ENCODE measurements at places on chromosomes 6 and 20. TPM values are rescaled to one million over a fixed set of nuclear protein-coding genes. Genes with fewer than 3 reads are reported as not detected.
A peak's percentile ranks its signal among the peaks of the same experiment; 100 is the strongest.

Gene LAMP5
- total RNA-seq = 0.91 TPM

Gene BPIFB4
- total RNA-seq = not detected

Gene TCF19
- total RNA-seq = 5.2 TPM

Gene CST5
- total RNA-seq = not detected

Gene TINAG
- total RNA-seq = not detected

Gene CCN2
- 21.7 TPM for total RNA-seq

Gene STMND1
- total RNA-seq = 1.0 TPM

Gene PFDN4
- 22.2 TPM for total RNA-seq

Gene KCNG1
- 4.9 TPM for total RNA-seq

Gene MYLK4
- total RNA-seq = 0.50 TPM

- no peaks in the 10 kb centered on the region for H3K27me3 ChIP-seq
- H3K4me3 ChIP-seq = no peak overlapping the region
- no peak overlapping the region for H3K27ac ChIP-seq
- no peak for DNase-seq
- H3K4me1 ChIP-seq = peaks cover 2% of the 10 kb centered on the region
Measured at GRCh38 chr20:13824459-13824858, 39.6 kb downstream of the NDUFAF5 start.

GRCh38 chr6:107820338-107821261, 3.5 kb downstream of the SCML4 start:
- H3K27ac ChIP-seq = no peak overlapping the region
- H3K4me3 ChIP-seq = no peak overlapping the region
- peaks cover 5% of the 10 kb centered on the region for H3K4me1 ChIP-seq
- H3K36me3 ChIP-seq = no peaks in the 10 kb centered on the region
- DNase-seq = no peak

DNA sequence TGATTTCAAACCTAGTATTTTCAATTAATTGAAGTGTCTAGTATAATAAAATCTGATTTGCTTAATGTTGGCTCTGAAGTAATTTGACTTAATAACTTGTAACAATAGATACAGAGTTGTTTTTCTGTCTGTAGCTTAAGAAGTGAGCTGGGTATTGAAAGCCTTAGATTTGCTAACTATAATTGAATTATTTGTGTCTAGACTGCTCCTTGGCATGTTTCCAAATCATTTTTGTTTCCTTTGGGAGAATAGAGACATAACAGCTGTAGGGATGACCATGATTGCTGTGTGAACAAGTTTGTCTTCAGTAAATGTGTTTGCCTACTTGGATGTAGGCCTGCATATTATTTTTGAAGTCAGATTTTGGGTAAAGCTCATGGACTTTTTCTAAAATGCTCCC, 115.4 kb downstream of the SCAF8 start:
- no peak overlapping the region for H3K27ac ChIP-seq
- H3K36me3 ChIP-seq = no peaks in the 10 kb centered on the region

GRCh38 chr20:37821696-37822095, 81.2 kb upstream of the VSTM2L start:
- H3K27me3 ChIP-seq = no peaks in the 10 kb centered on the region
- H3K4me3 ChIP-seq = no peak overlapping the region
- DNase-seq = no peak
- H3K4me1 ChIP-seq = no peaks in the 10 kb centered on the region
- H3K27ac ChIP-seq = no peak overlapping the region

GRCh38 chr6:44304282-44305199, 8.6 kb downstream of the AARS2 start:
- H3K27ac ChIP-seq = no peak overlapping the region
- H3K27me3 ChIP-seq = no peaks in the 10 kb centered on the region
- H3K4me1 ChIP-seq = no peaks in the 10 kb centered on the region
- H3K36me3 ChIP-seq = no peaks in the 10 kb centered on the region
- H3K4me3 ChIP-seq = no peak overlapping the region

DNA sequence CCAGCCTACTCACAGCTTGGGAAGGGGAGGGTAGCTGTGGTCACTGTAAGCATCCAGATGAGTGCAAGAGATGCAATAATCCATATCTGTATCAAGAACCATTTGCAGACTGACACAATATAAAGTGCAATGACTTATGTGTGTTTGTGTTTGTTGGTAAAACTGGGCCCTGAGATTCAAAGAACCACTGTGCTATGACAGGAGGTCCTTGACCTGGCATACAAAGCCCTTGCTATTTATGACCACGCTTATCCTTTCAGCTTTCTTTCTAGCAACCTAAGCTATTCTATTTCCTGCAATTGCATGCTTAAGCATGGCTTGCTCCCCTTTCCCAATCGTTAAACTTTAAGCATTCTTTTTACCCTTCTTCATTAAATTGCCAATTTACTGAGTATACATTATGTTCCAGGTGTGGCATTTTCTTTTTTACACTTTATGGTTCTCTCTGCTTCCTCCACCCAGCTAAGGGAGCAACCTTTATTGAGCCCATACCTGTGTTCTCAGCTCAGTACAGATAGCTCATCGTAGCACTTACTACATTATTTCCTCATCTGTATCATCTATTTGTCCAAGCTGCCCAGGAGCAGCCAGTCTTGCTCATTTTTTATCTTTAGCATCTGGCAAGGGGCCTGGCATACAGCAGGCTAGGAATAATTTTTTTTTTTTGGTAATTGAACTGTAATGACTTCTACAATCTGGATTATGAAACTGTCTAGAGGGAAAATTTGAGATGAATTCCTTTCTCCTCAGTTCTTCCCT, 3.5 kb downstream of the MCUR1 start:
- H3K27ac ChIP-seq = no peak overlapping the region
- H3K36me3 ChIP-seq = no peaks in the 10 kb centered on the region
- H3K4me3 ChIP-seq = no peak overlapping the region

- H3K4me1 ChIP-seq = peaks cover 18% of the 10 kb centered on the region
- peak overlapping the region; percentile 78 for H3K4me3 ChIP-seq
- no peaks in the 10 kb centered on the region for H3K27me3 ChIP-seq
- H3K27ac ChIP-seq = no peak overlapping the region
- no peak for DNase-seq
Measured at GRCh38 chr6:43773050-43773979, 3.3 kb downstream of the VEGFA start.

DNA sequence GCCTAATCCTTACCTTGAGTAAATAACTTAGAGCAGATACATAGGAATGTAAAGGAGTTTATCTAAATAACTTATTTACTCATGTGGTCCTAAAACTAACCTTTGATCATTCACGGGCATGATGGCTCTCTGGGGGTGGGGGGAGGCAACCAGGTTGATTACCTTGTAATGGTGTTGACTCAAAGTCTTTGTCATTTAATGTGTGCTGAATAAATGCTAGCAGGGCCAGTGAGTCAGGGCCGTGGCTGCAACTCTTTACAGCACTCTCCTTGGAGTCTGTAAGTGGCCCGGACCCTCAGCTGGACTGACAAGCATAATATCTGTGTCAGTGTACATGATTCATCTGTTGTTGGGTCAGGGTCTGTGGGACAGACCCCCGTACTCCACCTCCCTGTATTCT, 203.0 kb downstream of the EPM2A start:
- DNase-seq = no peak
- H3K36me3 ChIP-seq = no peaks in the 10 kb centered on the region
- H3K27ac ChIP-seq = no peak overlapping the region
- H3K4me3 ChIP-seq = no peak overlapping the region
- H3K27me3 ChIP-seq = no peaks in the 10 kb centered on the region

DNA sequence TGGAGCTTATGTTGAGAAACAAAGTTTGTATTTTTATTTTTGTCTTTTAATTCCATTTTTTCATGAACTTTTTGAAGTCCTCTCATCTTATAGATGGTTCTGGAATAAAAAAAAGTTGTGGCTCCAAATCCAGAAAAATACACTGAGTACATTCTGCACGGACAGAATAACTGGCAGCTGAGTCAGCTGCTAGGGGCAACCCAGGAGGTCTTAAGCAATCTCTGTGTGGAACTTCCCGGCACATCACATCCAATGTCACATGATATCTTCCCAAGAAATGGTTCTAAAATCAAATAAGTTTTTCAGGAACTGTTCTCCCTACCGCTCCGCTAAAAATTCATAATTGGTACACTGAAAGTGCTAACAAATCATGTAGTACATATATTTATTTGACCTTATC, 29.8 kb downstream of the SLC13A3 start:
- no peaks in the 10 kb centered on the region for H3K27me3 ChIP-seq
- no peak for DNase-seq
- H3K27ac ChIP-seq = no peak overlapping the region
- H3K4me3 ChIP-seq = no peak overlapping the region
- H3K4me1 ChIP-seq = no peaks in the 10 kb centered on the region
- H3K36me3 ChIP-seq = no peaks in the 10 kb centered on the region

DNA sequence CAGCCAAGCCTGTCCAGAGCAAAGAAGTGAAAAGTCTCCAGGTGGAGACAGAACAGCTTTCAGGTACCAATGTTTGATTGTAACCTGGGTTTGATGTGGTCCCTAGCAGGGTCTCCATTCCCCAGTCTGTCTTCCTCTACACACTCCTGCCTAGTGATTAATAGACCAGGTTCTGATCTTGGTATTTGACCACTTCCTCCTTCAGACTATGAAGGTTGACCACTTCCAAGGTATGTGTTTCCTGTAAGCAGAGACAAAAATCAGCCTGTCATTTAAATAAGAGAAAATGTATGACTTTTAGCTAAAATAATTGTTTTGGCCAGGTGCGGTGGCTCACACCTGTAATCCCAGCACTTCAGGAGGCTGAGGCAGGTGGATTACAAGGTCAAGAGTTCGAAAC, 41.8 kb upstream of the TOP1 start:
- H3K27ac ChIP-seq = no peak overlapping the region
- no peaks in the 10 kb centered on the region for H3K4me1 ChIP-seq
- no peak for DNase-seq
- H3K27me3 ChIP-seq = no peaks in the 10 kb centered on the region

GRCh38 chr6:163099621-163100171, 314.8 kb upstream of the QKI start:
- H3K4me3 ChIP-seq = no peak overlapping the region
- no peak overlapping the region for H3K27ac ChIP-seq
- H3K4me1 ChIP-seq = no peaks in the 10 kb centered on the region
- no peaks in the 10 kb centered on the region for H3K36me3 ChIP-seq
- H3K27me3 ChIP-seq = no peaks in the 10 kb centered on the region

GRCh38 chr20:33076662-33077372, 2.6 kb upstream of the BPIFB4 start:
- H3K36me3 ChIP-seq = no peaks in the 10 kb centered on the region
- DNase-seq = no peak
- no peaks in the 10 kb centered on the region for H3K4me1 ChIP-seq
- H3K27ac ChIP-seq = no peak overlapping the region

DNA sequence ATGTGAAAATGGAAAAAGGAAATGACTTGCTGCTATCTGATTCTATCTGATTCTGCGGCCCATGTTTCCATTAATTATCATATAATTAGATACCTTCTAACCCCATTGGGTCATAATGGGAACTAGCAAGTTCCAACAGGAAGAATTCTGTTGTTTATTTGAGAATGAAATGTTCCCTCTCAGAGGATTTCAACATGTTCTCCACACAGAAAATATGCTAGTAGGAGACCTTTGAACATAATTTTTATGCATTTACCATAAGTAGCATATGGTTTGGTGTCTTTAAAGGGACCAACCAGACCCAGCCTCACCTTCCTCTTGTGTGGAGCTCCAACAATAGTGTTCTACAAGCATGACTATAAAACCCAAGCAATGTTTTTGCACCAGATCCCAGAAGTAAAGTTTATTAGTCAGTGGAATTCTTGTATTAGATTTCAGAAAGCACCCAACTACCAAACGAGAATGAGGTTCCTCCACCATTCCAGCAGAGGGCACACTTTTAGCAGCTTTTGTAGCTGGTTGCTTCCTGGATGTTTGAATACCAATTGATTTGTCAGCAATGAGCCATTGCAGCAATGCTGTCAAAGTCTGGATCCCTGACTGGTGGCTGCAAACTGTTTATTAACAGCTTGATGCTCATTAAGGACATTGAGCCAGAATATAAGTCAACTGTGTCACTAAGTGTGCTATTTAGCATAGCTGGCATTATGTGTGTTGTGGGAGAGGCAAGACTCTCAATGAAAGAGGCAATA, 143.6 kb upstream of the GJE1 start:
- DNase-seq = no peak
- H3K27ac ChIP-seq = no peak overlapping the region
- no peaks in the 10 kb centered on the region for H3K27me3 ChIP-seq

- no peak overlapping the region for H3K4me3 ChIP-seq
- no peak overlapping the region for H3K27ac ChIP-seq
- no peak for DNase-seq
Measured at GRCh38 chr6:165725201-165725600, 62.2 kb upstream of the PDE10A start.

GRCh38 chr6:12628327-12628726, 88.2 kb upstream of the PHACTR1 start:
- no peaks in the 10 kb centered on the region for H3K36me3 ChIP-seq
- DNase-seq = no peak
- no peak overlapping the region for H3K27ac ChIP-seq
- no peaks in the 10 kb centered on the region for H3K27me3 ChIP-seq
- no peak overlapping the region for H3K4me3 ChIP-seq

DNA sequence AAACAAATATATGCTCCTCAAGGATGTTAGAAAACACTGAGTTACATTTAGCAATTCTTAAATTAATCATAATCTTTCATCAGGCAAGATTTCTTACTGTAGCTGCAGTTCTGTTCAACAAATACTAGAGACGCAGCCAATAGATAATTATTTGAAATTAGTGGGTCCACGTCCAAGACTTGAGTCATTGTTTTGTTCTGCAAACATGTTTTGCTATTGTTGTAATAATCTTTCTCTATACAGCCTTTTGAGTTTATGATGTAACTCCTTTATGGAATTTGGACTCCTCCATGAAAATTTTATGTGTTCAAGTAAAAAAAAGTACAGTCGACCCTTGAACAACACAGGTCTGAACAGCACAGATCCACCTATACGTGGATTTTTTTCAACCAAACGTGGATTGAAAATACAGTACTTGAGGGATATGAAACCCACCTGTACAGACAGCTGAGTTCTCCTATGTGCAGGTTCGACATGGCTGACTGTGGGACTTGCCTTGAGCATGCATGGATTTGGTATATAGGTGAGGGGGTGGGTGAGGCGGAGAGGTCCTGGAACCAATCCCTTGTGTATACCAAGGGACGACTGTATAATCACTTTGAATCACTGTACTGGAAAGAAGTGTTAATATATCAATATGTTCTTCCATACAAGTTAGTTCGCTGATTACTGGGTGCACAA, 41.3 kb upstream of the SLC22A16 start:
- no peak overlapping the region for H3K4me3 ChIP-seq
- no peaks in the 10 kb centered on the region for H3K36me3 ChIP-seq
- no peak overlapping the region for H3K27ac ChIP-seq
- peaks cover 2% of the 10 kb centered on the region for H3K4me1 ChIP-seq
- DNase-seq = no peak

GRCh38 chr6:152204591-152204990, 397.1 kb downstream of the ESR1 start:
- DNase-seq = no peak
- H3K27me3 ChIP-seq = no peaks in the 10 kb centered on the region
- no peak overlapping the region for H3K27ac ChIP-seq
- H3K4me3 ChIP-seq = no peak overlapping the region
- no peaks in the 10 kb centered on the region for H3K4me1 ChIP-seq
- no peaks in the 10 kb centered on the region for H3K36me3 ChIP-seq

GRCh38 chr6:38588631-38589366, 50.9 kb downstream of the BTBD9 start:
- no peak for DNase-seq
- H3K4me3 ChIP-seq = no peak overlapping the region
- no peaks in the 10 kb centered on the region for H3K27me3 ChIP-seq

All from ovary (tissue), 10 donors.